ENCODE measurements at places on chromosomes 16 and 17. TPM values are rescaled to one million over a fixed set of nuclear protein-coding genes. Genes with fewer than 3 reads are reported as not detected.

The FZD2 gene
- total RNA-seq = 0.16 TPM

The C1QTNF8 gene
- not detected for total RNA-seq

The EEF2KMT gene
- 11.8 TPM for total RNA-seq

The TP53TG3C gene
- total RNA-seq = not detected

The TMEM92 gene
- total RNA-seq = not detected

The ACSF2 gene
- 25.9 TPM for total RNA-seq

The ABCC11 gene
- 0.26 TPM for total RNA-seq

The ASGR1 gene
- 0.68 TPM for total RNA-seq

The CCL1 gene
- total RNA-seq = not detected

The ITGAD gene
- not detected for total RNA-seq

The CDH8 gene
- not detected for total RNA-seq

The DHRS7C gene
- total RNA-seq = not detected

The ZSCAN10 gene
- not detected for total RNA-seq

The SYNGR3 gene
- 0.77 TPM for total RNA-seq

The IRX5 gene
- total RNA-seq = not detected

The SLC39A11 gene
- total RNA-seq = 11.3 TPM

The KLHL10 gene
- not detected for total RNA-seq

The SMTNL2 gene
- not detected for total RNA-seq

The TMEM238L gene
- total RNA-seq = not detected

The GRAPL gene
- total RNA-seq = 69.6 TPM

The KRTAP1-5 gene
- not detected for total RNA-seq

The CCL14 gene
- total RNA-seq = not detected

The TBC1D3H gene
- total RNA-seq = not detected

The MEIOC gene
- total RNA-seq = not detected

The ATMIN gene
- total RNA-seq = 40.5 TPM

The SGCA gene
- total RNA-seq = not detected

The ANKRD40CL gene
- total RNA-seq = not detected

The SETD1A gene
- total RNA-seq = 39.5 TPM

The GLG1 gene
- 195 TPM for total RNA-seq

The CDRT15 gene
- total RNA-seq = not detected

The TBC1D28 gene
- not detected for total RNA-seq

The IL17C gene
- total RNA-seq = 0.60 TPM

The SPEM3 gene
- not detected for total RNA-seq

The PARN gene
- total RNA-seq = 47.9 TPM

The SMPD3 gene
- 0.88 TPM for total RNA-seq

The TEKT1 gene
- not detected for total RNA-seq

The ANKFN1 gene
- total RNA-seq = not detected

The EMC8 gene
- total RNA-seq = 38.7 TPM

The KIFC3 gene
- 0.36 TPM for total RNA-seq

The RAB40B gene
- 6.1 TPM for total RNA-seq

The BCL6B gene
- total RNA-seq = not detected

The SDR42E2 gene
- 0.55 TPM for total RNA-seq

The CDH15 gene
- total RNA-seq = not detected

The CHST5 gene
- not detected for total RNA-seq

All from naive thymus-derived CD8-positive, alpha-beta T cell (primary cell).